ENCODE measurements at places on chromosomes 4 and X.

DNA sequence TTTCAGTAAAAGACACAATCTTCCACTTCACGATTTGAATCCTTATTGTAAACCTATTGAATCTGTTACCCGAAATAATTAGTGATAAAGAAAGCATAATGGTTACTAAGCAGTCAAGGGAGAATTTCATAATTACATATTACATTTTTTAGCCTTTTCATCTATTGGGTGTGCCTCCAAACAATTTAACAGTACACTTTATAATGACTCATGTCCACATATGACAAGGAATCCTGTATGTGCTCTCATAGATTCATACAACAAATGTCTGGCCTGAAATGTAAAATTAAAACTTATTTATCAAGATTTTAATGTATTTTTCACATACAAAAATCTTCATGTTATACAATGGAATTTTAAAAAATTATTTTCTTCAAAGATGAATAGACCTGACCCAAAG, 39.4 kb downstream of the PPP3CA start:
- DNase-seq = no peak

DNA sequence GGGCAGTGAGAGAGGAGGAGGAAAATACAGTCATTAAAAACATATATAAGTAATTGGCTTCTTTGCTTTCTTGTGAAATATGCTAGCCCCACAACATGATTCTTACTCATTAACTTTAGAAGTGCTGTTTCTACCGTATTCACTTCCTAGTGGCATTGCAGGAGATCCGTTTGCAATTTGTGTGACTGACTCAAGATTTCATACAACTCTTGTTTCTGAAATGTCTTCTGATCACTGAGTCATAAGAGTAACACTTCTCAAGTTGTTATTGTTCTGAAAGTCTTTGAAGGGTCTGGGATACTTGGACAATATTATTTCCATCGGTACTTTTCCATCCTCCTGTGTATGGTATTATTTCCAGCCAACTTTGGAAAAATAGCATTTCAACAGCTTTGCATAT, 310.8 kb downstream of the PACRGL start:
- DNase-seq = no peak

GRCh38 chr4:68655764-68656444, 14.5 kb downstream of the UGT2B15 start:
- DNase-seq = no peak

GRCh38 chr4:37953156-37953555, 7.0 kb upstream of the PTTG2 start:
- DNase-seq = no peak

DNA sequence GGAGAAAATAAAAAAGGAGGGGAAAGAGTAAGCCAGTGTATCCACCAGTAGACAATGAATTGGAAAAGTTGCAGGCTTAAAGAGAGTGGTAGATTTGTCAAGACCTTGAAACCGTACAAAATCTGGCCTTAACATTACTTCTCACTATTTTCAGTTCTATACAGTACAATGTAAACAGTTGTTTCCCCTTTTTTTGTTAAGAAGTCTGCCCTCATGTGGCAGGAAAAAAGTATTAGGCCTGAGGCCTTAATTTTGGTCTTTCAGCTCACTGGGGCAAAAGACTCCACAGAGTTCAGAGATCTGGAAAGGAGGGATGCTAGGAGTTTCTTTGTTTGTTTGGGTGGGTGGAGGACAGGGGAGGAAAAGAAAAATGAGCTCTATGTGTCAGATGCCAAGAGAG, 92.8 kb upstream of the CCDC160 start:
- no peak for DNase-seq

DNA sequence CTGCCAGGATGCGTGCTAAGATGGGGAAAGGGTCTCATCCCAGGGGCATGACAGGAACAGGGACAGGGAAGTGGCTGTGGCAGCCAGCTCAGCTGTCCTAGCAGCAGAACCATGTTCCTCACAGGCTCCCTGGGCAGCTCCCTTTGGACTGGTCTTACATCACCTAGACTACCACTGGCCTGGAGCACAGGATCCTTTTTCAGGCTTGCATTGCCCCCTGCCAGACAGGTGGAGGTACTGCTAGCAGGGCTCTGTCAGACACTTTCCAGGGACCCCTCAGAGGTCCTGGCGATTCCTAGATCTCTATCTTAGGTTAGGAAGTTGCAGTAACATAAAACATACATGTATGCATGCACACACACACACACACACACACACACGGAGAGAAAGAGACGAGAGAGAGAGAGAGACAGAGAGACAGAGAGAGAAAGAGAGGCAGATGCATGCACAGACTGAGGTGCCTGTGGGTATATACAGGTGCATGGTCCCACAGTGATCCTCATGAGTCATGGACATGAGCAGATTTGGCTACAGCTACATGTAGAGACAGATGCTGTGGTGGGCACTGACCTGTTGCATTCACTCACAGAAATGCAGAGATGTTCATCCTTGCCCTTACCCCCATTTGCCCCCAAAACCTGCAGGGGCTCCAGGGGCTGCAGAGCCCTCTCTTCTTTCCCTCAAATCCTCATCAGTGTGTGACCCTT, 63.6 kb downstream of the STARD8 start:
- peak; percentile 31 for DNase-seq

GRCh38 chr4:107210450-107211239, 174.5 kb upstream of the DKK2 start:
- DNase-seq = peak; percentile 61

DNA sequence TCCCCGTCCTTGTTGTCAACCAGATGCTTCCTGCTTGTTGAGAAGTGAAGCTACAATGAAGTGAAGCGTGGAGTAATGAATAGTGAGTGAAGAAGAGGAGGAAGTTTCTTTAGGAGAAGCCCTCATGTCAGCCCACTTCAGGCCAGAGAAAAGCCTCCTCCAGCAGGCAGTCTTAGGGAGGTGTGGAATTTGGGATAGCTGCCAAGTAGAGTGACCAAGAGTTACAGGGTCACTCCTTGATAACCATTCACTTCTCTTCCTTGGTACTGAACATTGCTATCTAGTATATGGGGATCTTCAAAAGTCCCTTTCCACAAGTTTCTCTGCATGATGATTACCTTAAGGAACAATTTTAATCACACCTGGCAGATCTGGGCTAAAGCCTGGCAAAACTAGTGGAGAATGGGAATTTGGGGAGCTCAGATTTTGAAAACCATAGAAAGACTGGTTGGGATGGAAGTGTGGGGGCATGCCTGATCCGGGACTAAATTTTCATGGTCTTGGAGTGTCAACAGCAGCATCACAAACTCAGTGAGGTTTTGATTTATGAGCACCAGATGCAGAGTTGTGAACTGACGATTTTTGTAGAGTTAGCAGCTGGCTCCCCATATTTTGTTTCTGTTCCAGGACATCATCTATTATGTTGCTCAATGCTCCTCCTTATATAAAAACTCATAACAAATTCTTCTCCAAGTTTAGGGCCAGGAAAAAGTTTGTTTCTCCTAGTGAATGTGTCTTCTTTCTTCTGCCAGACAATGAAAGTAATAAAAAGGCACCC, 53.1 kb downstream of the IGSF1 start:
- DNase-seq = no peak

- no peak for DNase-seq
These were observed 101.5 kb downstream of the PRDM5 start for GRCh38 chr4:120821029-120821428.

- DNase-seq = no peak
These were observed 909 bp upstream of the PRKG2 start for GRCh38 chr4:81215931-81216330.

- no peak for DNase-seq
These were observed 221.5 kb upstream of the NDST4 start for GRCh38 chr4:115334736-115335411.

GRCh38 chr4:141845901-141846300, 209.5 kb downstream of the IL15 start:
- DNase-seq = no peak

DNA sequence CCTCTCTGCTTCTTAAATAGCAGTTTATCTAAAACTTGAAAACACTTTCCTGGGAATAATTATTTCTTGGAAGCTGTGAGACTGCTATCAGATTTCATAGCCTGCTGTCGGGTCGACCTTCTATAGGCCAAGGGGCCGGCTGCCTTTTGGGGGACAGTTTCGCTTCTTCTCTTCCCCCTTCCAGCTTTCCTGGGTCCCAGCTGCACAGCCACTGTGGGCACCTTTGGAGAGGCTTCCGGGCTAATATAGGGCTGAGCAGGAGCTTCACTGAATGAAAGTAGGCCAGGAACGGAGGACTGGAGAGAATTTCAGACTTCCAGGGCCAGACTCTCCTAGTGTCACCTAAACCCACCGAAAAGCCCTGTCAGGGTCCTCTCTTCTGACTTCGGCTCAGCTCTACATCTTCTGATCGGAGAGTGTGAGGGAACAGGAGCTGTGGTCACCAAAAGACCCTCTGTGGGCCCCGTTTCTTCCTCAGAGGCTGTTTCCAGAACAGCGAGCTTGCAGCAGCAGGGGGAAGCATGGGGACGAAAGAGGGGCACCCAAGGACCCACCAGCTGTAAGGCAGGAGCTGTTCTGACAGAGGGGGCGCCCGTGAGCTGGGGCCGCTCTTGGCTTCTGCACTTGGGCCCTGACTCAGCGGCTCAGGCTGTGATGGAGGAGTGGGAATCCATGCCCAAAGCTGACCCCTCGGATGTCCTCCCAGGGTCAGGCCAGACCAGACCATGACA, 620.6 kb downstream of the BCOR start:
- DNase-seq = no peak

GRCh38 chr4:1764670-1765069, 28.4 kb upstream of the FGFR3 start:
- DNase-seq = no peak

- DNase-seq = peak; percentile 24
These were observed 28.0 kb downstream of the NAT8L start for GRCh38 chr4:2087170-2087569.

- no peak for DNase-seq
These were observed 288.0 kb downstream of the AFF2 start for GRCh38 chrX:148788449-148788848.

- peak; percentile 19 for DNase-seq
These were observed 64.9 kb upstream of the SOD3 start for GRCh38 chr4:24730256-24731001.

All from EL (cell line).